ENCODE measurements at places on chromosomes 7 and 10.

- DNase-seq: no peak
Measured at GRCh38 chr10:2994221-2994961, 73.0 kb upstream of the PFKP start.

DNA sequence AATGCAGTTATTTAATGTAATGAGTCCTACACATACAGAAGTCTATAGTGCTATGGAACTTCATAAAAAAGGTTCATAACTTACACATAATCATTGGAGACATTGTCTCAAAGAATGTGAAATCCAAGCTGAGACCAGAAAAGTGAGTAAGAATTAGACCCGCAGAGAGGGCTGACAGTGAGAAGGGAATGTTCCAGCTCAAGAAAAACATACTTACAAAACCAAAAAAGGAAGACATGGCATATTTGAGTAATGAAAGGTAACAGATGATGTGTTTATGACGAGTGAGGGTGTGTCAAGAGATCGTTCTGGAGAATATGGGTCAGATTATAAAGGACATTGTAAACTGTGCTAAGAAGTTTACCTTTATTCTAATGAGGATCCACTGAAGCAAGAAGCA lies 566.5 kb downstream of the ATRNL1 start:
- no peak for DNase-seq

GRCh38 chr10:103915796-103916195 lies 2.2 kb downstream of the STN1 start:
- DNase-seq: no peak

DNA sequence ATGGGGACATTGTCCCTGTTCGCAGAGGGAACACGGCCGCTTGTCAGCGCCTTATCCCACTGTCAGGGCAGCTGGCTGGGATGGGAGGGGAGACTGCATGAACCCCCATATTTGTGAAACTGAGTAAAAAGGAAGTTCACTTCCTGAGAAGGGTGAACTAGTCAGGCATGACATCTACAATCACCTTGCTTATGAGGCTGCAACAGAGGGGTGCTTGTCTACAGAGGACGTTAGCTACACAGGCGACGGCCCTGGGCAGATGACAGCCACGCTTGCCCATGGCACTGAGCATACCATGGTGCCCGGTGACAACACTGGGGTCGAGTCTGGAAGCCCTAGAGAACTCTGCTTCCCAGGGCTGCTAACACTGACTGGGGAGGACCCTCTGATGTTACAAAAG lies 46.0 kb upstream of the KDM7A start:
- no peak for DNase-seq

GRCh38 chr7:12422554-12423320 lies 19.1 kb upstream of the VWDE start:
- DNase-seq: no peak

- no peak for DNase-seq
Measured at GRCh38 chr7:153496257-153496656, 555.9 kb upstream of the DPP6 start.

GRCh38 chr10:128324058-128324827 lies 198.0 kb upstream of the MKI67 start:
- DNase-seq: peak; percentile 43

GRCh38 chr7:115731796-115732471 lies 298.6 kb downstream of the TFEC start:
- no peak for DNase-seq

DNA sequence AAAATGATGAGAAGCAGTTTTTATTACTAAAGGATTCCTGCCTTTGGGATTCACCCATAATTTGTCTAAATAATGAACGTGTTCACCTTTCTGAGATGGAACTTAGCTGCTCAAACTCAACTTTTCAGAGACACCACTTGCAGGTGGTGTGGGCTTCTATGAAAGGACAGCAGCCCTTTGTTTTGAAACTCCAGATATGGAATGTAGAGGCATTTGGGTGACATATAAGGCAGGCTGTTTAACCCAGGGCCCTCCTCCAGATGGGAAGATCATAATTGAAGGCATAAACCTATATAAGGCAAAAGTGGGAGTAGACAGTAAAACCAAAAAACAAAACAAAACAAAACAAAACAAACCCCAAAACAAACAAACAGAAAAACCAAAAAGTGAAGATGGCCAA lies 11.9 kb upstream of the HUS1 start:
- no peak for DNase-seq

DNA sequence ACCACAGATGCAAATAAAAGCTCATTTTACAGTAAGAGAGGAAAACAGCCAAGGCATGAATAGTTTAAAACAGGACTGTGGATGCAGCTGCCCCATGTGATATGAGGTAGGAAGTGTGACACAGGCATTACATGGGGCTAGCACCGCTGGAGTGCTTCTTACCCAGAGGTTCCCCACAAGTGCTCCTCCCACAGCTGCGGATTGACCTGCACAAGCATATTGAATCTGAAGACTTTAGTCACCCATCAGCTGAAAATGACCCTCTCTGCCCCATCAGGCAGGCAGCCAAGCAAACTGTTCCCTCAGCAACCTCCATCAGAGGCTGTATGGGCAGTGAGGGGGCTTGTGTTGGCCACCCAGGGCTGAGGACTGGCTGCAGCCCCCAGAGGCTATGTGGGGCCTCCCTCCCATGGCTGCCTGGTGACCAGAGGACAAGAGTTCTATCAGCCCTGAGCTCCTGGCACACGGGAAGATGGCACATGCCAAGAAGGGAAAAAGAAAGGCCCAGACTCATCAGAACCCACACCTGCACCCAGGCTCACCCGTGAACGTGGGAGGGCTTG lies 98.7 kb downstream of the TCERG1L start:
- DNase-seq: no peak

DNA sequence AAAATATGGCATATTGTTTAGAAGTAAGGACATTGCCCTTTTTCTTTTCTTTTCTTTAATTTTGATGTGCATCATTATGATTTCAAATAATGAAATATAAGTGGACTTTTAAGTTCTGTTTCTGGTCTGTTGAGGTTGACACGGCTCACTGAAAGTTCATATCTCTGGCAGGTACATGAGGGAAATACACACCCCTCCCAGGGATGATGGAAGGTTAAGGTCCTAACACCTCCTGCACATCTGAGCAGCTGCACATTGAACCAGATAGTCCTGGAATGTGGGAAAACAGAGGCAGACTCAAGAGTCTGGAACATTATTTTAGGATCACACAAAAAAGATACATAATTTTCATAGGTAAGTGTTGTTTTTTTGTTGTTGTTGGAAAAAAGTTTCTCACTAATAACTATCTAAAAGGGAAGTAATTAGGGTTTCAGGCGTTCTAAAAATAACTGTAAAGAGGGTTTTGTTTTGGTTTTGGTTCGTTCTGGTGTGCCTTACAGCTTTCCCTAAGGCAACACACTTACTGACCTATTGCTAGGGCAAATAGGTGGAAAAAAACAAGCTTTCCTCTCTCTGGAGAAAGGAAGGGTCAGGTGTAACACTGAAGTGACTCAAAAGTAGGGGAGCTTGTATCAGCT lies 201.2 kb upstream of the PRKCQ start:
- no peak for DNase-seq

GRCh38 chr7:150848561-150849115 lies 3.7 kb upstream of the AOC1 start:
- no peak for DNase-seq

- DNase-seq: no peak
Measured at GRCh38 chr10:20993830-20994527, 96.9 kb upstream of the NEBL start.

Measured in HuH-7 (cell line).